ENCODE measurements at places on chromosomes 2 and 18. TPM values are rescaled to one million over a fixed set of nuclear protein-coding genes. Genes with fewer than 3 reads are reported as not detected.

Gene CDH2
- total RNA-seq: not detected

GRCh38 chr18:43720041-43720440 lies 442.8 kb upstream of the SYT4 start:
- H3K36me3 ChIP-seq: no peaks in the 10 kb centered on the region
- no peak overlapping the region for H3K27ac ChIP-seq
- no peak for DNase-seq
- H3K4me3 ChIP-seq: no peak overlapping the region
- H3K4me1 ChIP-seq: no peaks in the 10 kb centered on the region

Gene ALPP
- not detected for total RNA-seq

Gene ALK
- total RNA-seq: not detected

Data from CD4-positive, alpha-beta memory T cell (primary cell).